ENCODE measurements at places on chromosomes 12 and 14. TPM values are rescaled to one million over a fixed set of nuclear protein-coding genes. Genes with fewer than 3 reads are reported as not detected.

CCND2 gene
- total RNA-seq: not detected

DEPDC4 gene
- 1.3 TPM for total RNA-seq

FAR2 gene
- not detected for total RNA-seq

FOXA1 gene
- total RNA-seq: 7.2 TPM

IL23A gene
- 1.0 TPM for total RNA-seq

AICDA gene
- total RNA-seq: 0.05 TPM

BICDL1 gene
- 4.2 TPM for total RNA-seq

NXPH4 gene
- 4.1 TPM for total RNA-seq

CCDC197 gene
- not detected for total RNA-seq

FRMD6 gene
- 38.8 TPM for total RNA-seq

ZNF268 gene
- total RNA-seq: 14.0 TPM

KCNC2 gene
- total RNA-seq: not detected

AVPR1A gene
- total RNA-seq: 0.02 TPM

MYH6 gene
- total RNA-seq: not detected

TTC8 gene
- 40.8 TPM for total RNA-seq

CCDC196 gene
- total RNA-seq: not detected

EP400 gene
- 25.8 TPM for total RNA-seq

ADAMTS20 gene
- total RNA-seq: not detected

SPTB gene
- 1.5 TPM for total RNA-seq

BHLHE41 gene
- 0.66 TPM for total RNA-seq

OAS1 gene
- 56.9 TPM for total RNA-seq

KLRG1 gene
- total RNA-seq: 1.7 TPM

MRPL51 gene
- total RNA-seq: 305 TPM

DYRK2 gene
- total RNA-seq: 13.7 TPM

LRTM2 gene
- total RNA-seq: 0.07 TPM

SIRT4 gene
- total RNA-seq: 0.88 TPM

NRXN3 gene
- 0.75 TPM for total RNA-seq
